Stomach (tissue), 19 donors: ENCODE measurements at places on chromosomes 4 and X. TPM values are rescaled to one million over a fixed set of nuclear protein-coding genes. Genes with fewer than 3 reads are reported as not detected.

Gene MEPE
- total RNA-seq = not detected

Gene PF4V1
- total RNA-seq = not detected

DNA sequence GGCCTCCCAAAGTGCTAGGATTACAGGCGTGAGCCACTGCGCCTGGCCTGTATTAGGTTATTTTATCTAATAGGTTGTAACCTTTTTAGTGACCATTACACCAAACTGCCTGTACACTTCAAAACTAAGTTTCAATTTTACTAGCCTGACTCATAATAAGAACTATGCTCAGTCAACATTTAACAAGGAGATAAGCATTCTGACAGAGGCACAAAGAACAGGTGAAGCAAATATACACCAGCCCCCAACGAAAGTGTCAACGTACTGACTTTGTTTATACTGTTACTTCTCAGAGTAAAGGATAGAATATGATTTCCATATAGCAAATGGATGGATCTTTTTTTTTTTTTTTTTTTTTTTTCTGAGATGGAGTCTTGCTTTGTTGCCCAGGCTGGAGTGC lies 62.8 kb downstream of the SHISA3 start:
- H3K4me1 ChIP-seq = no peaks in the 10 kb centered on the region
- H3K4me3 ChIP-seq = no peak overlapping the region
- peaks cover 23% of the 10 kb centered on the region for H3K36me3 ChIP-seq

DNA sequence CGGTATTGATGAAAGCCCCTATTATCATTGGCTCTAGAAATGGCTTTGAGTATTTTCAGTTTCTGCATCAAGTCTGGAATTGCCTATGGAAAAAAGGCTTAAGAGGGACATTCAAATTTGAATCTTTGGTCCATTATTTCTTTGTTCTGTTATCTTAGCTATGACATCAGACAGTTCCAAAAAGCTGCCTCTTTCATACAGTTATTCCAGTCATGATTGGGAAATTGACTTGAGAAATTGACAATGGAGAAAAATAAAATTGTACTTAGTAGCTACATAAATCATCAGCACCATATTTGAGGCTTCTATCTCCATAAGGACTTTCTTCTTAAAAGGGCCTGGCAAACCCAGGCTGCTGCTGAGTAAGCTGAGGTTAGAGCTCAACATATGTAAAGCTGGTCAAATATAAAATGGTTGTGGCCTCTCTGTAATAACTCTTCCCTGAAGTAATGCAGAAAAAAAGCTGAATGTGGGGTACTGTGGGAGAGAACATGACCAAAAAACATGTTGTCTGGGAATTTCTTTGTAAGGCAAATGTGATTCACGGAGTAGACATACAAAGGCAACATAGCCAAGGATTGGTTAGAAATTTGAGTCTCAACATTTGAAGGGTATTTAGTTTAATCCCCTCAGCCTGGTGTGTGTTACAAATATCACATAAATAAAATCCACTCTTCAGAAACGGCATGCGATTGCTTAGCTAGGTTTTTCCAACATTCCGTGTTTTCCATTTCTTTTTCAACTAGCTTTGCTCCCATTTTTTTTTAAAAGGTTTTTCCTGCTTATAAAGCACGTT lies 100.9 kb downstream of the LNX1 start:
- no peak overlapping the region for H3K4me3 ChIP-seq
- peak overlapping the region; percentile 3 for H3K27ac ChIP-seq
- H3K36me3 ChIP-seq = no peaks in the 10 kb centered on the region

- no peak for DNase-seq
- no peaks in the 10 kb centered on the region for H3K27me3 ChIP-seq
- H3K4me3 ChIP-seq = no peak overlapping the region
- no peaks in the 10 kb centered on the region for H3K36me3 ChIP-seq
- no peak overlapping the region for H3K27ac ChIP-seq
Observed at GRCh38 chr4:8258552-8259212, 10.9 kb upstream of the HTRA3 start.

- DNase-seq = no peak
- H3K4me1 ChIP-seq = no peaks in the 10 kb centered on the region
- no peak overlapping the region for H3K4me3 ChIP-seq
- H3K27me3 ChIP-seq = no peaks in the 10 kb centered on the region
- H3K27ac ChIP-seq = no peak overlapping the region
Observed at GRCh38 chrX:137930533-137930932, 364.6 kb downstream of the ZIC3 start.
